T-helper 17 cell (primary cell): ENCODE measurements at places on chromosomes 2 and 18. TPM values are rescaled to one million over a fixed set of nuclear protein-coding genes. Genes with fewer than 3 reads are reported as not detected.

DNA sequence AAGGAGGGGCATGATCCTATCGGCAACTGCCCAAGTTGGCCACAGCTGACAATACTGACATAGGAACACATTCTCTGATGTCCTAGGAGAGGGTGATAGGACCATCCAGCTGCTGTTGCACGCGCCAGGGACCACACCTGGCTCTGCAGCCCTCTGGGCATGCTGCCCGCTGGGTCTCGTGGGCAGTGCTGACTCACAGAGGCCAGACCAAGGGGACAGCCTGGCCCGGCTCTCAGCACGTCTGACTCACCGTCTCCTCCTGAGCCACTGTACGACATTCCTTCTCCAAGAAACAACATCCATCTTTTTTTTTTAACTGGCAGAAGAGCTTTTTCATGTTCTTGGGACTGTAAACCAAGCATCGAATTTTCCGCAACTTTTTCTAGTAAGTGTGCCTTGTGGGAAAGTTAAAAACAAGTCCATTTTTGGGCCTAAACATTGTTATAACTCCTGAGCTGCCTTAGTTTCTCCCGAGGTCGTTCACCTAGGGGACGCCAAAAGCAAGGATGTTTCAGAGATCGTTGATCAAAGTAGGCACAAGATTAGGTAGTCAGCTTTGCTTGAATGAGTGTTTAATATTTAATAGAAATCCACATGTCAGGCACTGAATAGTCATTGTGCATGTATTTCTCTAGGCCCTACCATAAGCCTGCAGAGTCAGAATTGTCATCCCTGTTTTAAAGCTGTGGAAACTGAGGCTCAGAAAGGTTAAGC lies 100.3 kb downstream of the TTC32 start:
- no peak for DNase-seq

BCL2 gene
- 136 TPM for total RNA-seq

PREPL gene
- 23.4 TPM for total RNA-seq

- DNase-seq, result no peak
Observed at GRCh38 chr18:55370936-55371335, 217.1 kb downstream of the TCF4 start.

GRCh38 chr18:13219593-13220159 lies 1.1 kb downstream of the LDLRAD4 start:
- DNase-seq, result no peak

DNA sequence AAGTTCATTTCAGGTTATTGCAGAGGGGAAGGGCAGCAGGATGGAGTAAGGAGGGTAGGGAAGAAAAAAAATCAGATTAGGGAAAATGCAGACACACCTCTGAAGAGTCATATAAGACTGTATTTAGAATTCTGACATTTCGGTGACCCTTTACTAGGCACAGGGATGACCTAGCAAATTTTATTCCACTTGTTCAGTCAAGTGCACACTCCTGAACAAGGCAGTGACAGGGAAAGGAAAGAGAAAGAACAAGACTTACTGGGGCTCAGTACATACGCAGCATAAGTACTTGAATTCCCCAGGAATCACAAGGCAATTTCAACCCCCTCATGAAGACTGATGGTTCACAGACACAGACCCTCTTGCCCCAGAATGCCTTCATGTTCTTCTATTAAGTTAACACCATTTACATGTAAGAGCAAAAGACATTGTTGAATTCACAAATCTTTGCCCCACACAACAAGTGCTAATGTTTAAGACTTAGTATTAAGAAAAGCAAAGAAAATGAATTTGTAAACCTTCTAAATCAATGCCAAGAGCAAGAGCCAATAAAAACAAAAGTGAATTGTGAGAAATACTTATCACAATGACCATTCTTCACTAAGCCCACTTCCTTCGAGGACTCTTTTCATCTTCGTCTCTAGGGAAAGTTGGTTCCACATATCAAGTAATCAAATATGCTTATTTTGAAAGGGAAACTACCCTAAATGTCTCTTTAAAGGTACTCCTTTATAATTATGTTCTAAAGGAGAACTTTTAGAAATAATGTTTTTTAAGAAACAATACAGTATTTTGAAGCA lies 47.0 kb downstream of the COBLL1 start:
- DNase-seq, result no peak

DNA sequence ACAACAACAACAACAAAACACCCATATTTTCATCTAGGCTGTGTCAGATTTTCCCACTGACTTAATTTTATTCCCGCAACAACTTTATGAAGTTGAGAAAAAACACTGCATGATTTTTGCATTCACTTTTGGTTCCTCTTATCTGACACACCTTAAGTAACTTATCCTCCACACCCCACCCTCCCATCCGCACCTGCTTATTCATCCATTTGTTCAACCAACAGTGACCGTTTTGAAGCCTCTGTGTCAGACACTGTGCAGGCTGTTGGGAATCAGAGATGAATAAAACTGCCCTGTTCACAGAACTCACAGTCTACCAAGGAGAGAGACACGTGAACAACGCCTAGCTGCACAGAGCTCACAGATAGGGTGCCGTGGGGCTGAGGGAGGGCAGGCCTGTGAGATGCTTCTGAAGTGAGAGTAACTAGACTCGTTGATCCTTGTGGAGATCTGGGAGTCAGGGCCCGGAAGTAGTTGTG lies 7.4 kb downstream of the CNNM4 start:
- DNase-seq, result no peak

DYNAP gene
- total RNA-seq, result not detected

SERPINB13 gene
- total RNA-seq, result not detected

DNA sequence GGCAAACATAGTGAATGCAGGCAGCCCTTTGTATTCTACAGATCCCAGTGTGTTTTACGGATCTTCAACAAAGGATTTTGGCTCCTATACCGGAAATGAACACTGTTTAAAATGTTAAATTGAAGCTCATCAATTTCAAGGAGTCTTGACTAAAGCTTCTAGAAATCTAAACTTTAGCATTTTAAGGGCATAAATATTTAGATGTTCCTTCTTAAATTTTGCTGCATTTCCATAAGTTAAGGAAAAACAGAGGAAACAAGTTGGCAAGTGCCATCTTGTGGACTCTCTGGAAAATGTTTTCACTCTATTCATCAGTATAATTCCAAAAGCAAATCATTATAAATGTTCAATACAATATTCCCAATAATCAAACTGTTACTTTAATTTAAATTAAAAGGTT lies 19.6 kb downstream of the CHN1 start:
- no peak for DNase-seq

SERPINB10 gene
- total RNA-seq, result not detected

PROKR1 gene
- not detected for total RNA-seq

VAMP8 gene
- 82.3 TPM for total RNA-seq

ORC2 gene
- total RNA-seq, result 28.7 TPM

- DNase-seq, result no peak
Observed at GRCh38 chr18:78805840-78806239, 173.8 kb upstream of the SALL3 start.

- DNase-seq, result no peak
Observed at GRCh38 chr2:114937366-114937930, 495.0 kb downstream of the DPP10 start.

DNA sequence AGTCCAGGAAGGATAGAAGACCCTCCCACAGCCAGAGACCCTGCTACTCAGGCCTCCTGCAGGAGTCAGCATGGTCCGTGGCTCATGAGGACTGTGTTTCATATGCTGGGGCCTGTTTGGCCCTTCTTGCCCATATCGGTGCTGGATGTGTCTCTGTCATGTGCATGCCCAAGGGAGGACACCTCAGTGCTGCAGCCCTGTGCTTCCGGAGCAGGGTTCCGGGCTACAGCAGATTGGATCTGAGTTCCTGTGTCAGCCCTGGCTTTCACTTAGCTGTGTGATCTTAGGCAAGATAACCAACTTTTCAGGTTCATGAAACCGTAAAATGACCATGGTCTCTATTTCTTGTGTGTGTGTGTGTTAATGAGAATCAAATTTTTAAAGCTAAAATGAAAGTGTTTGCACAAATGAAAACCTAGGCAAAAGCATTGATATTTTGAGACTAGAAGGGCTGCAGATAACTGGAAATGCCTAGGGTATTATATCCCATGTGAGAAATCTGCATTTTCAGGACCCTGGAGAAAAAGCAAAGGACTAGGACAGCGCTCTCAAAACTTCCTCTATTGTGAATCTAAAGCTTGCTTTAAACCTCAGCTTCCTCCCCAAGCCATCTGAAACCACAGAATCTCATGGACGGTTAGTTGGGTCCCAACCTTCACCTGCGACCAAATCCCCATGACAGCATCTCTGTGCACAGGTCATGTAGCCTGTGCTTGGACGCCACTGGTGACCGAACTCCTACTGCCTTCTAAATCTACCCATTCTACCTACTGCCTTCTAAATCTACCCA lies 58.8 kb upstream of the CAPN13 start:
- no peak for DNase-seq

RPRM gene
- not detected for total RNA-seq

- no peak for DNase-seq
Observed at GRCh38 chr18:3126457-3127097, 93.2 kb downstream of the MYOM1 start.

PSD4 gene
- 141 TPM for total RNA-seq

GRCh38 chr2:117492209-117492851 lies 322.2 kb upstream of the DDX18 start:
- no peak for DNase-seq

LNPK gene
- total RNA-seq, result 21.0 TPM

COLEC12 gene
- not detected for total RNA-seq

GRCh38 chr18:8357320-8357719 lies 251.9 kb upstream of the RAB12 start:
- no peak for DNase-seq

APCDD1 gene
- total RNA-seq, result not detected

- DNase-seq, result no peak
Observed at GRCh38 chr2:158489366-158490112, 32.8 kb downstream of the PKP4 start.

- no peak for DNase-seq
Observed at GRCh38 chr2:229269941-229270340, 1.1 kb downstream of the PID1 start.

GRCh38 chr2:57869758-57870344 lies 176.8 kb upstream of the VRK2 start:
- DNase-seq, result no peak

- no peak for DNase-seq
Observed at GRCh38 chr18:35311496-35311895, 21.5 kb upstream of the ZSCAN30 start.

UGT1A8 gene
- total RNA-seq, result not detected

RAD51AP2 gene
- not detected for total RNA-seq

DNA sequence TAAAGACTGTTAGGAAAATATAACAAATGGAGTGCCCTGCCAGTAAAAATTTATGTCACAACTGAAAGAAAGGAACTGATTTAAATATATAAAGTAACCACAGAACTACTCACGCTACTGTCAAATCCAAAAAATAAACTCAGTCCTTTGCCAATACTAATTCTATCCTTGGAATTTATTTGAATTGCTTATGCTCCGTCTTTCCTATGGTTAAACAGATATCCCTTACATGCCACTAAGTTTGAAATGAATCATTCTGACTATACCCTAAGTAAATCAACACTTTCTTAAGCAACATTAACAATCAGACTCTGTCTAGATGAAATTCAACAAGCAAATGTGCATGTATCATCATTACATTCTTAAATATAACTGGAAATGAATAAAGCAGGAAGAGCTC lies 9.8 kb downstream of the HNRNPLL start:
- no peak for DNase-seq

DNA sequence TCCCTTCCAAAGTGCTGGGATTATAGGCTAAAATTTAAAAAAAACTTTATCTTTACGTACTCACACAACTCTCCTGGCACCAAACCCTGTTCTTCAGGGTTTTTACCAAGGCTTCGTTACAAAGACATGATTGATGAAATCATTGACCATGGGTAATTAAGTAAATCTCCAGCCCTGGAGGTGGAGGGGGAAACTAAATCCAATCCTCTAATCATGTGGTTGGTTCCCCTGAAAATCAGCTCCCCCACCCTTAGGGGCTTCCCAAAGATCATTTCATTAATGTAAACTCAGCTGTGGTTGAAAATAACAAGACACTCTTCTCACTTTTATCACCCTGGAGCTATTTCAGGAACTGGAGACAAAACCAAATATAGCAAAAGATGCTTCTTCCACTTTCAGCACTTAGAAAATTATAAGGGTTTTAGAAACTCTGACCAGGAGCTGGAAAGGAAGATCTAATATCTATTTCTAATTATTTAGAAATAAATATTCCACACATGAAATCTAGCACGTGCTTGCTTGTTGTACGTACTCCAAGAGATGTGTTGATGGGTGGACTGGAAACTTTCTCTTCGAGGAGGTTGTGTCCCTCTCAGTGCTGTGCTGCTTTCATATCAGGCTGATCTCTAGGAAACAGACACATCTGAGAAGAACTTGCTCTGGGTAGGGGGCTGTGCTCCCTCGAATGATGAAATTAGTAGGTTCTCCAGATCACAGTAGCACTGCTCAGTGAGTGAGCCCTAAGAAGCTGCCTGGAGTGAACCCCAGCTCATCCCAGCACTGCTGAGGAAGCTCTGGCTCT lies 67.2 kb downstream of the SMAD4 start:
- DNase-seq, result no peak

DNA sequence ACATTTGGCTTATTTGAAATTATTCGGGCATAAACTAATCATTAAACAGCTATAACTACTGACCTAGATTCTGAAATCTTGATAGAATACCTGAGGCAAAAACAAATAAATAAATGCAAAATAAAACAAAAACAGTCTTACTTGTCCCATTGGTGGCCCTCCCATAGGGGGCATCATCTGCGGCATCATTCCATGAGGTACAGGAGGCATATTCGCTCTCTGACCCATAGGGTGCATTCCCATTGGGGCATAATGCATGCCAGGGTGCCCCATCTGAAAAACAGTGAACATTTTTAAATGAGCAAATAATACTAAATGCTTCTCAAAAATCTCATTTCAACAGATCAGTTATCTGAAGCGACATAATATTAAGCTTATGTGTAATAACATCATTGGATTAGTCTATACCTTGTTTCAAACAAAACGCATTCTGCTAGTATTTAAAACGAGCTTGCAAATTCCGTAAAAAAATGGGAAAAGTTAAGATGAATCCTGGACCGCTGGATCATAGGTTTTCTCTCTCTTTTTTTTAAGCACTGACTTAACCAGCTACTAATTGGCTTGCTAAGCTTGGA lies 1.3 kb downstream of the PRPF40A start:
- DNase-seq, result no peak

XDH gene
- not detected for total RNA-seq

DNA sequence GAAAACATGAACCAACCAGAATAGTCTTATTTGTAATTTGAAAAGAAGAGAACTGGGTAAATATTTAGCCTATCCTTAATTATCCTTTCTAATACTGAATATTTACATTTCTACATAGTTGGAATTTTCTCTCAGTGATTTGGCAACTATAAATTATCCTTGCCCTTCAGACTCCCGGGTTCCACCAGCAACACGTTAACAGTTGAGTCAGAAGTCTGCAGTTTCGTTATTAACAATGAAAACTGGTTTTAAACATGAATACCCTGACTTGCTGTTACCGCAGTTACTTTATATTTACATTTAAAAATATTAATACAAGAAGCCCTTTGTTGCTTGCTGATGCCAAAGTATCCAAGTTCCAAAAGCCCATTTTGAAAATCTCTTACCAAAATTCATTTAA lies 673.0 kb downstream of the ARHGAP15 start:
- DNase-seq, result no peak

FAM237A gene
- not detected for total RNA-seq

RAB17 gene
- total RNA-seq, result not detected

GRCh38 chr2:99940963-99941362 lies 201.4 kb downstream of the AFF3 start:
- no peak for DNase-seq

UGT1A5 gene
- total RNA-seq, result not detected
